ENCODE measurements at places on chromosomes 16 and 17.
A peak's percentile ranks its signal among the peaks of the same experiment; 100 is the strongest.

DNA sequence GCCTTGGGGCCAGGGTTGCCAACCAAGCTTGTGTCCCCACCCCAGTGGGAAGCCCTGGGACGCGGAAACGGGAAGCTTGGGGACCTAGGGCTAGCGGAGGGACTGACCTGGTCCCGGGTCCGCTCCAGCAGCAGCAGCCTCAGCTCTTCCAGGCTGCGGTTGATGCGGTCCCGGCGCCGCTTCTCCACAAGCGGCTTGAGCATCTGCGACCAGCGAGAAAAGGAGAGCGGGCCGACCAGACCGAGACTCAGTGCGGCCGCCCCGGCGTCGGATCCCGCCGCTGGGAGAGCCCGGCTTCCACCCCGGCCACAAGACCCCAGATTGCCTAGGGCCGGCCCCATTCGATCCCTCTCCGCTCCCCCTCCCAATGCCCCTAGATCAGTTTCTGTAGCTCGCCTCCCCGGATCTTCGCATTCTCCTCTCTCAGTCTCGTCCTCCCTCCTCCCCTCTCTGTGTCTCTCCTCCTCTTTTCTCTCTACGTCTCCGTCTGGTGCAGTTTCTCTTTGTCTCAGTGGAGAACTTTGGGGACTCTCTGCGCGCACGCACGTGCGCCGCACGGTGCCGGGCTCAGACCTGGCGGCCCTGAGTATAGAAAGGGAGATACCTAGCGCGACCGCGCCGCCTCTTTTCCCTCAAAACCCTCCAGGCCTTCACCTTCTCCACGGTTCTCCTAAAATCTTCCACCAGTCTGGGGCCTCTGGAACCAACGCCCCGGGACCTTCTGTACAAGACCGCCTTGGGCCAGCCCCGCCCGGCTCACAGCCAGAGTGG lies 797 bp downstream of the HES7 start:
- no peak for DNase-seq

DNA sequence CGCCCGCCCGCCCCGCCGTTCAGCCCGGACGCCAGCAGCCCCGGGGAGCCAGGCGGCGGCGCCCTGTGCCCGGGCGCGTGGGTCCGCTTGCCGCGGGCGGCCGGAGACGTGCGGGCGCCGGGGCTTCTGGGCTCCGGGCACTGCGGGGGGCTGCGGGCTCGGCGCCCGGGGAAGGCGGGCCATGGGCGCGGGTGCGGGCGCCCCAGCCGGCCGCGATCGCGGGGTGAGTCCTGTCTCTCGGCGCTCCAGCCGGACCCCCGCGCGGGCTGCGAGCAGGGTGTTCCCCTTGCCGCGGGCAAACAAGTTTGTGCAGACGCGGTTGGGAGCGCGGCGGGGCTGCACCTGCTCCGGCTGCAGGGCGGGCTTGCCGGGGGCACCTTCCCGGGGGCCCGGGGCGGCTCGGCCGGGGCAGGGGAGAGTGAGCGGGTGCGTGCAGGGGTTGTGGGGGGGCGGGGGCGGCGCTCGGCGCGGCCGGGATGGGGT lies 292 bp downstream of the WSCD1 start:
- DNase-seq = no peak

DNA sequence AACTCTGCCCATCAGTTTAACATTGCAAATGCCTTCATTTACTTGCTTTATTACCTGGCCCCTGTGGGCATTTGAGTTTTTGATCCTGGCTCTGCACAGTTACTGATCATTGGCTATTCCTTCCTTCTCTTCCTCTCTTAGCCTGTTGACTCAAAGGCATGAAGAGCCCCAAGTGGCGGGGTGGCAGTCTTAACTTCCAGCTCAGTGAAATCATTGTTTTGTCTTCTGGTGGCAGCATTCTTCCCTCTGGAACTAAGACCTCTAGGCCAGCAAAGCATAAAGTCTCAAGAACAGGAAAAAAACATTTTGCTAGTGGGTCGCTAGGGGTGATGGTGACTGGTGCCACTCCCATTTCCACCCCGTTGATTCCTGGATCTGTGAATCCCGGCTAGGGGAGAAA lies 52.3 kb upstream of the MRTFB start:
- DNase-seq = no peak

DNA sequence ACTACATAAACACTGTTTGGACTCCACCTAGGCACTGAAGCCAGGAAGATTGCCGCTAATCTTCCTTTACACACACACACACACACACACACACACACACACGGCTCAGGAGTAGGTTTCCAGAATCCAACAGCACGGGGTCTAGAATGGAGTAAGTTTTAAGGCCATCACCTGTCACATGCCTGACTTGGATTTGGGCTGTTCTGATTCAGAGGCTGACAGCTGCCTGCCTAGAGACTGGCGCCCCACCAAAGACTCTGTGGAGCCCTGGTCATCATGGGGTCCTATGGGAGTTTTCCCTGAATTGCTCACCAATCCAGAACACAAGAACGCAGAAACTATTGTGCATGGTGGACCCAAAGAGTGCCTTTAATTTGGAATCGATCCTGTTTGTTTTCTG lies 10.9 kb downstream of the CDRT4 start:
- DNase-seq = no peak

GRCh38 chr17:65588181-65588808 lies 26.8 kb upstream of the AXIN2 start:
- DNase-seq = no peak

GRCh38 chr16:84183911-84184591 lies 2.8 kb downstream of the TAF1C start:
- no peak for DNase-seq

GRCh38 chr17:49996495-49997300 lies 1.7 kb upstream of the DLX3 start:
- no peak for DNase-seq

DNA sequence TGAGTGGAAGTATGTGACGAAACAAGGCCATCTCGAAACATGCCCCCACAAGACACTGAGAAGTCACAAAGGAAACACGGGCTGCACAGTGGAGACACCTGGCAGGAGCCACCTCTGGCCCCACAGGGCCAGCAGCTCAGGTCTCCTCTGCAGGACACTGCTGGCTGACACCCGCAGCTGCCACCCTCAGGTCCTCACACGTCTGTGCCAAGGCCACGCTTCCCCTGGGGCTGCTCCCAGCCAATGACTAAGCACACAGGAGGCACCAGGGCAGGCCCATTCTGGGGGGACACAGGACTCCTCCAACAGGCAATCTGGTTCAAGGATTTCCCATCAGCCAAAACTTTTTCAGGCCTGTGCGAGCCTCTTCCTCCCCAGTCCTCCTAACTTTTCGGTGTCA lies 36.4 kb downstream of the MBTPS1 start:
- no peak for DNase-seq

GRCh38 chr17:60395508-60396065 lies 3.7 kb upstream of the USP32 start:
- no peak for DNase-seq

DNA sequence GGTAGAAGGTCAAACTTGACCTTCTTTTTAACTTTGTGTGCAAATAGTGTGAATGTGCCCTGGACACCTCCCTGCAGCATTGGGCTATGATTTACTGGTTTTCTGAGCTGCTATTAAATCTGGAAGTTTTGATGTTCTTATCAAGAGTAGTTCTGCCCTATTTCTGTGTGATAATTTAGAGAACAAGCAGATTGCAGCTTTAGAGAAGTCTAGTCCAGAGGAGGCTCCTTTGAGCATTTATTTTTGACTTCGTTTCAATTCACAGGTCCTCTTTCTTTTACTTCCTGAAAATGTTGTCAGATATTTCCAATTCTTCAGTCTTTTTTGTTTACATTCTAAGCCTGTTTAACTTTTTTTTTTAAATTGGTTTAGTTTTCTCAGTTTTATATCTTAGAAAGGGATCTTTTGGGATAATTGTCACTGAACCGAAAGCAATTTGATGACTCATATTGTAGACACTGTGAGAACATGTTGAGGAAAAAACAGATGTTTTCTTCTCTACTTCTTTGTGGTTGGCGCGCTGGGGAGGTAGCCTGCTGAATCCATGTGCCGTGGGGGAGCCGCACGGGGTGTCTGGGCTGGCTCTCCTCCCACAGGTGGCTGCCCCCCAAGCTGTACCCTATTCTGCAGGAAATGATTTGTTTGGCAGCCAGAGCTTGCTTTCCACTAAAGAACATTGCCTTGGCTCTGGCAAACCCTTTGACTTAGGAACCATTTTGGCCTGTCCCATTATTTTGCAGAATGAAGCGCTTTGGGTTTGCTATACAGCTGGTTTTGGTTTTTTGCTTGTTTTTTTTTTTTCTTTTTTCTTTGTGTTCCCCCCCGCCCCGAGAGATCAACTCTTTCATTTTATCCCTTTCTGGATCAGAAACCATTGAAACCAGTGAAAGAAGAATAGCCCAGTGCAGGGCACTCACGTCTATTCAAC lies 53.4 kb downstream of the MFSD11 start:
- no peak for DNase-seq

GRCh38 chr17:27602721-27603420 lies 28.1 kb upstream of the LGALS9 start:
- peak; percentile 63 for DNase-seq

GRCh38 chr16:77220427-77220826 lies 21.2 kb downstream of the SYCE1L start:
- no peak for DNase-seq

DNA sequence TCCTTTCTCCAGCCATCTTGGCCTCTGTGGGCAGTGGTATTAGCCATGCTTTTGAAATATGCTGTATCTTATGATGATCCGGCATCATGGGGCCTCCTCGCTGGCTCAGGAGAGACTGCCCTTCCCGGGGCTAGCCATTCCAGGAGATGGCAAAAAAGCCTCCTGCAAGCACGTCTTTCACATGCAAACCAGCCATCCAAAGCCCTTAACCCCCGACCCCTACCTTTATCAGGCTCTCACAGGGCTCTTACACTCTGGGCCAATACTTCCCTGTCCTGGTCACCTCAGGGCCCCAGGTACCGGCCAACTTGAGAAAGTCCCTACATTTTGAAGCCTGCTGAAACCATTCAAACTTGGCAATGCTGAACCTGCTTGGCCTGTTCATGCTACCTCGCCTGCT lies 36.4 kb downstream of the MYH13 start:
- DNase-seq = no peak

- DNase-seq = peak; percentile 56
Observed at GRCh38 chr17:61410141-61411010, 10.7 kb downstream of the TBX2 start.

- DNase-seq = peak; percentile 52
Observed at GRCh38 chr16:57305159-57305811, 20.8 kb upstream of the PLLP start.

DNA sequence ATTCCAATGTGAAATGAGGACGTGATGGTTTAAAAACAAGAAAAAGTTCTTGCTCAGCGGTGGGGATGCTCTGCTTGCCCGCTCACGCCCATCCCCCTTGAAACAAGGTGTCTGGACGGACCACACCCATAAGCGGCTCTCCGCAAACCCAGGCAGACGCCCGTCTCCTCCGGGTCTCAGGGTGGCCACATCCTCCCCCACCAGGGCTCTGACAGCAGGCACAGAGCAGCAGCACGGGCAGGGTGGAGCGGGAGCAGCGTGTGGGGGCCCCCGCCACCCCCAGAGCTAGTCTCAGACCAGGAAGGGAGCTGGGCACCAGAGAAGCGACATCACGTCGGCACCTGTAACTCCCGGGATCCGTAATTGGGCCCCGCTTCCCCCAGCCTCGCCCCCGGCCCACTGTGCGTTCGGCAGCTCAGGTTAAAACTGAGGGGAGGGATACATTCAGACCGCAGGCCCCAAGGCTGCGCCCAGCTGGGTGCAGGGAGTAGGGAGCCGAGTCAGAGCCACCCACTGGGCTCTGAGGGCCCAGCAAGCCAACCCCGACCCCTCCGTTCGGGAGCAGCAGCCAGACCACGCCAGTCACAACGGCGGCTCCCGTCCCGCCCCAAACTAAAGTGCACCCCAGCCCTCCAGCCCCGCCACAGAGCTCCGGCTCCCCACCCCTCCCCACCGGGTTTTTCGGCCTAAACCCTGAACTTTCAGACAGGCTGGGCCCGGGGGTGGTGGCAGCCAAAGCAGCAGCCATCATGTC lies 22.0 kb downstream of the CLUH start:
- DNase-seq = no peak

GRCh38 chr17:76309461-76309860 lies 1.4 kb upstream of the QRICH2 start:
- DNase-seq = no peak

DNA sequence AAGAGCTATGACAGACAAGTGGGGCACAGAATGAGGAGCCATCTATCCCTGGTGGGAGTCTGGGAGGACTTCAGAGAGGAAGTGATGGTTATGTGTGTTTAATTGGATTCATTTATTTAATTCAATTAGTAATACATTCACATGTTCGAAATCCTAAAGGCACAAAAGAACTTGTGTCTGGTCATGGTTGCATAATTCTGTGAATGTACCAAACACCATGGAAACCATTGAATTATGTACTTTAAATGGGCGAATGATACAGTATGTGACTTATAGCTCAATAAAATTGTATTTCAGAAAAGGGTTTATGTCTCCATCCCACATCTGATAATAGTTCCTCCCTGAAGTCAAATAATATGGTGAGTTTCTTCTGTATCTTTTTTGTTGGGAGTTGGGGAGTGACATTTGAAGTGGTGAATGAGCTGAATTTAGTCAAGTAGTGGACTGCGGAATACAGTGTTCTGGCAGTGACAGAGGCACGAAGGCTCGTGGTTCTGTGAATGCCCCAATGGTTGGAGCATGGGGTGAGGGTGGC lies 19.8 kb upstream of the G6PC1 start:
- DNase-seq = no peak
